ENCODE measurements at places on chromosomes 6 and 20.

GRCh38 chr20:14189794-14190402 is 147.5 kb downstream of the FLRT3 start:
- DNase-seq, result no peak

DNA sequence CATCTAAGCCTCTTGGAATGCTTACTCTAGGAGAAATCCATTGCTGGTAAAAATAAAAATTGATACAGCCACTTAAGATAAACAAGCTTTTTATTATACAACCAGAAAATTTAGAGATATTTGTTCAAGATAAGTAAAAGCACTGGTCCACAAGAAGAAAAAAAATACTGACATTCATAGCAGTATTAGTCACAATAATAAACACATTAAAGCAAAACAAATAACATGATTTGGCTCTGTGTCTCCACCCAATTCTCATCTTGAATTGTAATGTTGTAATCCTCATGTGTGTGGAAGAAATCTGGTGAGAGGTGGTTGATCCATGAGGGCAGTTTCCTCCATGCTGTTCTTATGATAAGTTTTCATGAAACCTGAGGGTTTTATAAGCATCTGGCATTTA is 1093.5 kb upstream of the ADGRB3 start:
- DNase-seq, result no peak

GRCh38 chr20:50049442-50050026 is 63.4 kb downstream of the UBE2V1 start:
- no peak for DNase-seq

- no peak for DNase-seq
Measured at GRCh38 chr20:59646487-59646886, 42.1 kb downstream of the PHACTR3 start.

DNA sequence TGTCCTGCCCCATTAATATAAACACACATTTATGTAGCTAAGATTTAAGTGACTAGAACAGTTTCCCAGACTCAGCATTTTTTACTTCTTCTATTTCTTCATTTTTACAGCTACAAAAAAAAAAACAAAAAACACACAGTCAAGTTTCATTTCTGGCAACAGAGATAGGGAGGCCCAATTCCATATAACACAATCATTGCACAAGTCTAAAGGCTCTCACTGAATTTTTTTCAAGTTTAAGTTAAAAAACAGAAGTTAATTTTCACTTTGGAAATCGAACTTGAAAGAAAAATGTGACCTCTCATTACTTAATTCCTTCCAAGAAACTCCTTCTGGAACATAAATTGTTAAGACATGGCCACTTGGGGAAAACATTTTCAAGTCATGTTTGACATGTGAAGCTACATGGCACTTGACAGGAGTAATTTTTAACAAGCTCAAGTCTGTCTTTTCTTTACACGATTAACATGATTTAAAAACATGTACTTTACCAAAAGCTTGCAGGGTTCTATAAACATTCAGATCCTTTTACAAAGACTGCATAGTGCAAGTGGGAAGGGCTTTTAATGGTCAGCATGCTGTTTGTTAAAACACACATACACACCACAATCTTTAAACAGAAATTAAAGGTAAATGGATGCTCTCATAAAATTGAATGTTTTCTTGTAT is 100.1 kb upstream of the CCDC28A start:
- no peak for DNase-seq

DNA sequence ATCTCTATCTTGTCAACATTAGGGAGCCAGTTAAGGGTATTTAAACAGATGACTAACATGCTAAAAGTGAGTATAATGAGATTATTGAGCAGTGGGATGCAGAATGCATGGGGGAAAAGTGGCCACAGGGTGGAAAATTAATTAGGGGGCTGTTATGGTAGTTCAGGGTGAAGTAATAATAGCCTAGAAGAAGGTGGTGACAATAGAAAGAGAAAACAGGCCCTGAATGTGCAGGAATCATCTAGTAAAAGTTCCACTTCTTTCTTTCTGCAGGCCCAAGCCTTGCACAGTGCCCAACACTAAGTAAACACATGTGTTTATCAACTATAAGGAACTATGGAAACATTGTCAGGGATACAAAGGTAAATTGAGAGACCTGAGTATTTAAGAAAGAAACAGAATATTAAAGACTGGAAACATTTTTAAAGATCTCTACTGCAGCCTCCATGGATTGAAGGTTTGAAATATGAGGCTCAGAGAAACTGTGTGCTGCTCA is 7.1 kb upstream of the MYB start:
- DNase-seq, result no peak

- no peak for DNase-seq
Measured at GRCh38 chr6:157822245-157823000, 623 bp upstream of the SNX9 start.

- DNase-seq, result no peak
Measured at GRCh38 chr6:8900056-8900455, 464.7 kb upstream of the SLC35B3 start.

DNA sequence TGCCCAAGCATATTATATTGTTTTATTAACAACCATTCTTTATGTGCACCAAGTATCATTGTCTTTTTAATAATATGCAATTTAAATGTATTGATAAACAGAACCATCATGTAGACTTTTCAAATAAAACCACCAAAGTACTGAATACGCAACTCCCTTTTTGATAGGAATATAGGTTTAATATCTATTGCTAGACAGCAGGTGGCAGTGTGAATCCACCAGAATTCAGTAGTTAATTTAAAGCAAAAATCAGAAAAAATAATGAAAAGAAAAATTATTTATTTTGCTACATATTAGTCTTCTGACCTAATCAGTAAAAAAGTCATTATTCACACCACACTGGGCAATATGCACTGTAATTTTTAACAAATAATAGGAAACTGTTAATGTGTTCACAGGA is 143.7 kb downstream of the KLHL32 start:
- peak; percentile 52 for DNase-seq

Data from spinal cord (tissue), 10 donors.